IPS DF 19.7 (cell line): ENCODE measurements at places on chromosomes 7 and 10.

DNA sequence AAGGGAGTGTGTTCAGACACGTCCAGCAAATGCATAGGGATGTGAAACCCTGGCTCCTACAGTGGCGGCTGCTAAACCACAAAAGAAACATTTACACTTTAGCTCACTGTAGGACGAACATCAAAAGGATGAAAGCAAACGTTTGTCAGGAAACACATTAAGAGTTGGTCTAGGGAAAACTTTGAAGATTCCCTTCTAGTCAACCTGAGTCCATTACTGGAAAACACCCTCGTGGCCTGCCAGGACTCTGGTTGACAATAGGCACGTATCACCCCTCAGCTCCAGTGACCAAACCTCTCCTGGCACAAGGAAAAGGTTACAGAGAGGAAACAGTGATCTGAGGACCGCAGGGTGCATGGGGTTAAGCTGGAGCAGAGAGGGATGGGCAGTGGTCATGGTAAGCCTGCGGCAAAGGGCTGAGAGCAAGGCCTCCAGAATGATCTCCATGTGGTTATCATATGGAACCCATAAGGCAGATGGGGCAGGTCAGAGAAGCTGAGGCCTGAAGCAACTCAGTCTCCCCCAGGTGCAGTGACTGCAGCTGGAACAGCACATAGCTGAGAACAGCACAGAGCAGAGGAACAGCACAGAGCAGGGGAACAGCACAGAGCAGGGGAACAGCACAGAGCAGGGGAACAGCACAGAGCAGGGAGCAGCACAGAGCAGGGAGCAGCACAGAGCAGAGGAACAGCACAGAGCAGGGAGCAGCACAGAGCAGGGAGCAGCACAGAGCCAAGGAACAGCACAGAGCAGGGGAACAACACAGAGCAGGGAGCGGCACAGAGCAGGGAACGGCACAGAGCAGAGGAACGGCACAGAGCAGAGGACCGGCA lies 49.9 kb downstream of the CHST15 start:
- no peak for DNase-seq

DNA sequence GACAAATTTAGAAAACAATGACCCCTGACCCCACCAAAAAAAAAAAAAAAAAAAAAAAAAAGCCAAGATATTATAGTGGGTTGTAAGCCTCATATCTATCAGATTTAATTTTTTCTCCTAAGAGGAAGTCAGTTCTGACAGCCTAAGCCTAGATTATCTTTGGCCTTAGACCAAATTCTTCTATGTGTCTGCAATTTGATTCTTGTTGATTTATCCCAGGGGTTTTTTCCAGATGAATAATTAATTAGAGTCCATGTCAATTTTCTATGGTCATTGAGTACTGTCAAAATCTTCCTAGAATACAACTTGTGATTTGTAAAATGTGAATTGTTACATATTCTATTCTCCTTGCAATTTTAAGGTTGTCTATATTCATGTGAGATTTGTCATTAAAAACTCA lies 151.6 kb upstream of the CACNA2D1 start:
- no peak for DNase-seq

DNA sequence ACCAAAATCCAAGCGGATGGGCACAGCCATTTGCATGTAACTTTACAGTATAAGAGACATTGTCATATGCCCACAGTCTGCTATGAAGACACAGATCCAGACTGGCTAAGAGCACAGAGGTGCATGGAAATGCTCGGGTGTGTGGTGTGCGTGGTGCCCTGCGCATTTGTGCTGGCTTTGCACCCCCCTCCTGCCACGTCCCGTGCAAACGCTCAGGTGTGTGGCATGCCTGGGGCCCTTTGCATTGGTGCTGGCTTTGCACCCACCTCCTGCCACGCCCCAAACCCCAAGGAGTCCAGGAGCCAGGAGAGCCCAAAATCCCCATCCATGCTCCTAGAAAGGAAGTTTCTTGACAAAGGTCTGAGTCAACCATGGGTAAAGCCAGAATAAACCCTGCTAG lies 306.2 kb downstream of the PTPRN2 start:
- DNase-seq = no peak

DNA sequence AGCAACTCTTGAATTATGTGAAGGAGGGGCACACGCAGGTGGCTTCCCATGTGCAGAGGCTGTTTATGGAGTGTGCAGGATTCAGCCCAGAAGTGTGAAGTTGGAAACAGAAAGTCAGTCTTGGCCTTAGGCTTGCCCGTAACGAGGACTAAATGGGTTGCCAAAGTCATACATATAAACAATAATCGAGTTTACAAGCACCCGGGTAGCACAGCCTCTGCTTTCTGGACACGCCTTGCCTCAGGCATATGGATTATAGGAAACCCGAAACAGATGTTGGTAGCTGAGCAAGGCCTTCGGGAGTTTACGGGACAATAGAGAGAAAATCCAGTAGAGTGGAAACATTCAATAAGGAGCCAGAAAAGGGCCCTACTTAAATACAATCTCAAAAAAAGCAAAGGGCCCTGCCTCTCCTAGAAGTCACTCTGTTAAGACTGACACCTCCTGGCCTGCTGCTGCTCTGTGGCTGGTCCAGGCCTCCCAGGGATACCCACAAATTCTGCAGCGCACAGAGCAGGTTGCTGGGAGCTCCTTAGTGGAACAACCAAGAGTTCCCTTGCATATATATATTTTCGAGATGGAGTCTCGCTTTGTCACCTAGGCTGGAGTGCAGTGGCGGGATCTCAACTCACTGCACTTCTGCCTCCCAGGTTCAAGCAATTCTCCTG lies 48.5 kb downstream of the SMKR1 start:
- no peak for DNase-seq

DNA sequence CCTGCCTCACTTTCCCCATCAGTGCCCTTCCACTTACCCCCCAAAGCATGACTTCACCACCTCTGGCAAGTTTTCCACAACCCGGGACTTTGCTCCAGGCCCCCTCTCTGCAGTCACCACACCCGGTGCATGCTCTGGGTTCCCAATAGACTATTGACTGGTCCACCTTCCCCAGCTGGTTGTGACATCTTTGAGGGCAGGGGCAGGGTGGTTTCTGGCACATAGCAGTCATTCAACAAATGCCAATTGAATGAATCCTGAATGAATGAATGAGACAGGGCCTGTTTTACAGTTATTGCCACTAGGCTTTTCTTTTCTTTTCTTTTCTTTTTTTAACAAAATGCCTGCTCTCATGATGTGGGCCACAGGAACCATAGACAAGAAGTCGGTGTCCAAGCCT lies 28.8 kb upstream of the DOCK1 start:
- DNase-seq = no peak

- DNase-seq = no peak
Measured at GRCh38 chr7:1740214-1740613, 70.1 kb downstream of the ELFN1 start.

- DNase-seq = no peak
Measured at GRCh38 chr7:157136372-157136771, 2.4 kb upstream of the UBE3C start.

- DNase-seq = no peak
Measured at GRCh38 chr10:71419750-71420149, 23.0 kb downstream of the CDH23 start.

DNA sequence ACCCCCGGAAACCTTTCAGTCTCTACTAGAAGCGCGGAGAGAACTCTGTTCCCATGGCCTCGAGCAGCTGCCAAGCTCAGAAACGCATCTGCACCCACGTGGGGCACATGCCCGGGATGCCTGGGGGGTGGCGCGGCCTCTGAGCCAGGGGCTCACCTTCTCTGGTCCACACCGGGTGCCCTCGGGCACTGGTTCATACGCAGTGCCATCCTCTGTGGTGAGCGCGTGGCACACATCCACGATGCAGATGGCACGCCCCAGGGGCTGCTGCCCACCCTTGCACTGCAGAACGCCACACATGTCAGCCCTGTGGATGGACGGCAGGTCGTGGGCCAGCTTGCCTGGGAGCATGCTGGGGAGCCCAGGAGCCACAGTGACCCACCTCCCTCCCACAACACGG lies 6.5 kb downstream of the ADAM8 start:
- DNase-seq = no peak

DNA sequence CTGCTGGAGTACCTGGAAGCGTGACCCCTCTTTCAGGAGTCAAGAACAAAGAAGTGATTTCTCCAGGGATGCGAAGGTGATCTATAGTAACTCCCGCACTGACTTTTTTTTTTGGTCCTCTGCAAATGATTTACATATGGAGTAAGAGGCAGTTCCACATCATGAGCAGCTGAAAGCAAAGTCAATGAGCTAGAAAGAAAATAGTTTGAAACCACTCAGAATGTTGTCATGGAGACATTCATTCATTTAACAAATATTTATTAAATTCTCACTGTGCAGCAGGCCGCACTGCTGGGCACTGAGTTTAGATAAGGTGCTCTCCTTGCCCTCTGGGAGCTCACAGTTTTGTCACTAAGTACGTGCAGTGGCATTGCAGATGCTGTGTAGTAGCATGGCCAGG lies 206.7 kb downstream of the CAMK1D start:
- DNase-seq = no peak

DNA sequence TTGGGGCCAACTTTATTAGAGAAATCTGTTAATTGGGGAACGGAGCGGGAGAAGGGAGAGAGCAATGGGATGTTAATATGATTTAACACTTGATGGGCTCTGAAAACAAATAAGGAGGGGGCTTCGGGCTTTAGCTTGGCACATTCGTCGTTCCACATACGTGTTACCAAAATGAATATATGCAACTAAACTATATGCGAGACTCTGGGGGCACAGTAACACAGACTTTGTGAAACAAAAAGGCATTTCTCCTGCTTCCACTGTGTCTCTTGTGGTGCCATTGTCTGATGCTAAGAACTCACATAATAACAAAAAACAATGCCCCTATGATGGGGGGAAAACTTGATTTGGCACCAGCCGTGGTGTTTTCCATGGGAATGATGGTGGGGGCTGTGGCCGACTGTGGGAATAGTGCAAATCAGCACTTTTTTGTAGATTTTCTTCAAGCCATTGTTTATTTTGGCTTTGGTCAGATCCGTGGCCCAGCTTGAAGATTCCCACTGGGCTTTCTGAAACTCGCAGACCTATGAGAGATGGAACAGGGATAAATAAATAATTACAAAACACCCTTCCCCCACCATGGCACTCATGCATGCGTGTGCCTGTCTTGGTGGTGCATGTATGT lies 2.2 kb upstream of the MXI1 start:
- DNase-seq = no peak

- no peak for DNase-seq
Measured at GRCh38 chr10:70622541-70622940, 20.0 kb upstream of the PRF1 start.

DNA sequence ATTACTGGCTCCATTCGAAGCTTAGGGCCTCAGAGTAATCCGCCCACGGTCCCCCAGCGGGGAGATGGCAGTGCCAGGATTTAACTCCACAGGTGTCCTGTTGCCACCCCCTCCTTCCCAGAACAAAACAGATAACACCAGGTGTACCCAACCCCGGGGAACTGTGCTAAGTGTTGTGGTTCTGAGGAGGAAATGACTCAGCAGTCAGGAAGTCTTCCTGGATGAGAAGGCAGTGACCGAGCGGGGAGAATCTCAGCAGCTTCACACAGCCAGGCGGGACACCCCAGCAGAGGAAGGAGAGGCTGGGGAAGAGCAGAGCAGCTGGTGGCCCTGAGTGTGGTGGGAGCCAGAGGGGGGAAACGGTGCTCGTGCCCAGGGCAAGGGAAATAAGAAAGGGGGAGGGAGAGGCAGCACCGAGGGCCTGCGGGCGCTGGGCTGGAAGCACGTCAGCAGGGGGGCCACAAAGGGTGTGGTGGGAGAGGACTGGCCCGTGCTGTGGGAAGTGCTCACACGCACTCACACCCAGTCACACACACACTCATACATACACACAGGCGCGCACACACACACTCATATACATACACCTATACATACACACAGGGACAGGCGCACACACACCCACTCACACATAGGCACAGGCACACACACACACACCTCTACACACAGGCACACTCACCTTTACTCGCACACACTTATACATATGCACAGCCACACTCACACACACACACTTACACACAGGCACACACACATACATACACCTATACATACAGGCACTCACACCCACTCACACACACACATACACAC lies 59.8 kb upstream of the CHST15 start:
- DNase-seq = peak; percentile 54

GRCh38 chr10:80540981-80541750 lies 3.5 kb downstream of the SH2D4B start:
- no peak for DNase-seq

- DNase-seq = no peak
Measured at GRCh38 chr7:111081546-111082267, 9.2 kb upstream of the LRRN3 start.

DNA sequence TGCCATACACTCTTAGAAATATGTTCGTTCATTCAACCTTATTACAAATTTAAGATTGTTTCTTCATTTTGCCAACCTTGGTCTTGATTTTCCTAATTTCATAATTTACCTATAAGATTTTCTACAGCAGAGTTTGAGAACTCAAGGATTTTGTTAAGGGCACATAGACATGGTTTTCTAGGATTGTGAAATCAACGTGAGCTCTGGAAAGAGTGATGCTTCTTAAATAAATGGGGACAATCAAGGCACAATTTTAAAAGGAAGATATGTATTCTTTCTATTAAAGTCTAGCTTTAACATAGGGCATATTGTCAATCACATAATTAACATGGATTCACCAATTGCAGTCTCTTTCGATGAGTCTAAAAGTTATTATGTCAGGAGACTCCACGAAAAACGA lies 174.2 kb upstream of the PHF14 start:
- DNase-seq = no peak

- no peak for DNase-seq
Measured at GRCh38 chr7:92797693-92798092, 38.7 kb downstream of the CDK6 start.

DNA sequence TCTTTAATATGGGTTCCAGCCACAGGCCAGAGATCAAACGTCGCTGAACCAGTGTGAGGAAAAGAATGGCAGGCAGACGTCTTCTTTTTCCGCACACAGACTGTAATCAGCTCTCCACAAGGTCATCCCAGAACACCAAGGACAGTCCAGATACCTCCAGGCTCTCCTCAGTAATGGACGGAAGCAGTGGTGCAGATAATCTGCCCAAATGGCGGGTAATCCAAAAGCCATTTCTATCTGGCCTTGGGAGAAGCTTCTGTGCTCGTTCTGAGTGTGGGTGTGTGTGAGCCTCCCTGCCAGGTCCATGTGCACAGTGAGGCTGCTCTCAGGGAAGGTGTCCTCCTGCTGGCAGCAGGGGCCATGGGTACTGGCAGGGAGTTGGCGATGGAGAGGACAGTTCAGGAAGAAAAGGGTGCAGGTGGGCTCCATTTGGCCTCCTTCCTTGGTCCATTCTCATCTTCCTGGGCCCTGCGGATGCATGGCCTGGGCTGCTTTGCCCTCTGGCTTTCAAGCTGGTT lies 15.6 kb upstream of the TEX36 start:
- no peak for DNase-seq

GRCh38 chr7:158476331-158476932 lies 111.2 kb downstream of the PTPRN2 start:
- no peak for DNase-seq

DNA sequence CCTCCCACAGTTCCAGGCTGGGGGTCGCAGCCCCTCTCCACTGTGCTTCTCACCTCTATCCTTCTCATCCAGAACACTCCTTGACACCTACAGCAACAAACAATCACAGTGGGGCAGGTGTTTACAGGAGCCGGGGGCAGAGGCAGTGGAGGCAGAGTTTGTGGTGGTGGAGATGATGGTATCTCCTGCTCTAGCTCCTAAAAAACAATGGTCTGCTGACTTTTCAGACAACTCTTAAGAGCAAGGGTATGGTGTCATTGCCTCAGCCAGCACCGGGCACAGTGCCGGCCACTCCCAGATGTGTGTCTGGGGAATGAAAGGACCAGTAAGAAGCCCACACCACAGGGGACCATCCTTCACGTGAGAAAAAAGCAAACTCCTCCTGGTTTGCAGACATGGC lies 36.3 kb upstream of the ANTXRL start:
- DNase-seq = no peak
